Fibroblast of pulmonary artery (primary cell): ENCODE measurements at places on chromosomes 6 and 20.
A peak's percentile ranks its signal among the peaks of the same experiment; 100 is the strongest.

DNA sequence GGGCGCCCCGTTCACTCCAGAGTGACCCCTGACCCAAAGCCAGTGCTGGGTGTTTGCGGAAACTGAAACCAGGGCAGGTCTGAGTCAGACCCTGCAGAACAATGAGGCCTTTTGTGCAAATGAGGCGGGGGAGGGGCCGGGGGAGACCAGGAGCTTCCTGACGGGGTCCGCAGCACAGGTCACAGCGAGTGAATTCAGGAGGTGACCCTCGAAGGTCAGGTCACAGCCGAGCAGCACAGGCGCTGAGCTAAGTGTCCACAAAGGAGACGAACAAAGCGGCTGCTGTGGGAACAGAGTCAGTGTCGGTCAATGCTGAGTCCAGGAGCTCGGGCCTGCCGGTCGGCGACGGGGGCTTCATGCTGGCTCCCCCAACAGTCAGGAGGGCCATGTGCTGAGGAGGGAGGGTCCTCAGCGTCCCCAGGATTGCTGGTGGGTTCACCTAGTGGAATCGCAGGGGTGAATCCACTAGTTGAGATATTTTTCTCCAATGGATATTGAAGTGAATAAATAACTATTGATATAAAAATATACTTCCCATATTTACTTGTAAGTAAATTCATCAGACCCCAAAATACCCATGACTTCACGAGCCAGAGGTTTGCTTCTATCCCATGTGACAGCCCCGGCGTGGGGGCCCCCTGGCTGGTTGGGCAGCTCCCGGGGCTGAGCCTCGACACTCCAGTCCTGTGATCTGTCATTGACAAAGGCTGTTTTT lies 188.4 kb upstream of the SULF2 start:
- no peak for DNase-seq

- peak; percentile 52 for DNase-seq
Observed at GRCh38 chr6:142796571-142796970, 148.4 kb downstream of the HIVEP2 start.

GRCh38 chr6:168885751-168886742 lies 367.6 kb downstream of the THBS2 start:
- no peak for DNase-seq

- DNase-seq: no peak
Observed at GRCh38 chr6:117555262-117555849, 47.0 kb downstream of the GOPC start.

GRCh38 chr6:98469141-98469540 lies 365.2 kb upstream of the POU3F2 start:
- DNase-seq: no peak

DNA sequence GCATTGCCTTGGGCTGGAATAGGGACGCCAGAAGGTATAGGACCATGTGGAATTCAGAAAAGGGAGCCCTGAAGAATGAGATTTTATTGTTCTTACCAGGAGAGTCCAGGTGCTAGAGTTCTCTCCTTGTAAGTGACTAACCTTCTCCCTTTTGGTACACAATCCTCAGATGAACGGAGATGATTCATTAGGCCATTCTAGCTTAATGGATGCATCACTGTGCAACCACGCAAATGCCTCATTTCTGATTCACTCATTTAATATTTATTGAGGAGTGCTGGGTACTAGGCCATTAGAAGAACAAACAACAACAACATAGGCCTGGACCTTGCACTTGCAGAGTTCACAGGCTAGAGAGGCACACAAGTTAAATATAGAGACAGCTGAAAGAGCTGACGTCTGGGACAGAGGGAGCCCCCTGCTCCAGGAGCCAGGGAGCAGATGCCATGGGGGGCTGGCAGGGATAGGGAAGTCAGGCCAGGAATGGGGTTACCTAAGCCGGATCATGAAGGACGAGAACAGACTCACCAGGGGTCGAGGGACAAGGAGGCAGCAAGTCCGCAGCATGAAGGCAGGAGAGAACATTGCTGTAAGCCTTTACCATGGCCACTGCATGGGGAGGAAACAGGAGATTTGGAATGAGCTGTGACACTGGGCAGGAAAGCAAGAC lies 179.5 kb upstream of the AKAP12 start:
- DNase-seq: peak; percentile 86

- DNase-seq: peak; percentile 68
Observed at GRCh38 chr6:85390775-85391174, 59.1 kb upstream of the NT5E start.

DNA sequence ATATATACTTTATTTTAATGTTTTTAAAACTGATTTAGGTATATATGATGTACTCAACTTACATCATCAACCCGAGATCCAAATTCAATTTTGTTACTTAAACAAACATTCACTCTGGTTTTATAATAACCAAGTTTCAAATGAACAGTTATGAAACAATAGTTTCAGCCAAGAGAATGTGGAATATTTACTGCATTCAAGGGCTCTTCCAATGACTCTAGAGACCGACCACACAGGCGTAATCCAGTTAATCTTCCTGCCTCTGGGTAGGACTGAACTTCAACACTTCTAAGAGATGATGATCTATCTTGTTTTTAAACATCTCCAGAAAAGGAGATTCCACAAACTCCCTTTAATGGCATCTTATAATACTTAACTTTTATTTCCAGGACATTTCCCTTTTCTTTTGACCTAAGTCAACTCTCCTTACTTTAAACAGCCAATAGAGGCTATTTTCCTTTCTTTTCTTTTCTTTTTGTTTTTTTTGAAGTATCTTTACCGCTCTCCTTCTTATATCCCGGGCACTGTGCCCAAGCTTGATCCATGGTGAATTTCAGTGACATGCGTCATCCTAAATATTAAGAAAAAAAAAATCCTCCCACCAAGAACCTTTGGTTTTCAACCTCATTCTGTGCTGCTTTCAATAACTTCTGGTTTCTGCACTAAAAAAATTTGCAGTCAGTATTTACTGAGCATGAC lies 110.1 kb downstream of the KIF13A start:
- peak; percentile 64 for DNase-seq

DNA sequence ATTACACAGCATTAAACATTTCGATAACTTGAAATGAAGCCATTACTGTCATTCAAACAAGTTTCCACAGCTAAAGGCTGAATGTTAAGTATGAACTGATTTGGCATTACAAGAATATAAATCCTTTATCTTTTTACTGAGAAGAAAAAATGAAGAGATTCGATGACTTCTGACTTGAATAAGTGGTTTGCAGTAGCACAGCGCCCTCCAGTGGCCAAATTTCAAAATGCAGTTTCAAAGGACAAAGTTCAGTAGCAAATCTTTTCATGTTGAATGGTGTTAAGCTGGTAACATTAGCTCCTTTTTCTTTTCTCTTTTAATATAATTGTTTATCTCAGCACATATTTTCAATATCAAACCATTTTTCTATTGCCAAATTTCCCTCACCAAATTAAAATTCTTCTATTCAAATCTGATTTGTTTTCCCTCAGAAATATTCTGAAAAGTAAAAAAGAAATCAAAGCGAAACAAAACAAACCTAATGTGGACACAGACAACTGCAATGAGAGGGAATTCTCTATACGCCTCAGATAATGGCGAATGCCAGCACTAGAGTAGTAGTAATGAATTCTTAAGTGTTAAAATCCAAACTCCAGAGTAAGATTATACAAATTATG lies 145.7 kb downstream of the BTBD9 start:
- peak; percentile 86 for DNase-seq

GRCh38 chr6:158729906-158730540 lies 80.2 kb downstream of the SYTL3 start:
- no peak for DNase-seq

DNA sequence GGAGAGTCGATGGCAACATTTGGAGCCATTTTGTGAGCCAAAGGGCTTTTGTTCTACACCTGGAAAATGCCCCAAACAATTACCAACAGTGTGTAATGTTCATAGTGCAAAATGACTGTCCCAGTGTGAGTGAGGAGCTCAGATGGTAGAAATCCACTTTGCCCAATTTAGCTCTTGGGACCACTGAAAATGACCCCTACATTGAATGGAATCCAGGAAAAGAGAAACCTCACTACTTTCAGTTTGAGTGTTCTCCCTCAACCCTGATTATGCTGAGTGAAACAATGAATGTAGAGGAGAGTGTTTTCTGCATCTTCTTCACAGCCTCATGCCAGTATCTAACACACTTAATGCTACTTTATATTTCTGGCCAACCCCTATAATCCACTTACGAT lies 84.9 kb upstream of the NRN1 start:
- no peak for DNase-seq

DNA sequence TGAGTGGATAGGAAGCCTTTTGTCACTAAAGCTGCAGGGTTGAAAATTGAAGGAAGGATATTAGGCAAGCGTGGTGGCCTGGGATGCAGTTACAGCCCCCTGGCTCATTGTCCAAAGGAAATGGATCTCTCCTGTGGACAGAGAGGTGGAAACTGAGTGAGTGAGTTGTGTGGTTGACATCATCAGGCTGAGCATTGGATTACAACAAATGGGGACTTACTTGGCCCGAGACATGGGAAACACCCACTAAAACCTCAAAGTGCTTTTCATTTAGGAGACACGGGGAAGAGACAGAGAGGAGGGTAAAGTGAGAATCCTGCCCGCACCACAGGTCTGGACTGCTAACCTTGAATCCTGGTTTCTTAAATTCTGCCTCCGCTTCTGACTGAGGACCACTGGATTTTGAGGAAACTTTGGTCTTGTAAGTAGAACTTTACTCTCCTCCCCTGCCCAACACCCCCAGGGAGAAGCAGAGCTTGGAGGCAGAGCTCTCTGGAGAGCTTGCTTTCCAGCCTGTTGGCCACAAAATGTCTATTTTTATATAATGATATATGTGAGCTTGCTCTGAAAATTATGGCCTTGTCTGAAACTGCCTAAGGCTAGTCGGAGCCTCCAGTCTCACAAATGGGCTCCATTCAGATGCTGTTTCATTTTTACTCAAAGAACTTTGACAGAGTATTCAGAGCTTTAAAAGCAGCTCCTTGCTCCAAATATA lies at the start of gene PKIG:
Gene PKIG, plus strand, starts transcription at position 269 of the 715 bp plus-strand sequence. CDS start 31,978 bp downstream, outside the sequence.
- peak; percentile 93 for DNase-seq

DNA sequence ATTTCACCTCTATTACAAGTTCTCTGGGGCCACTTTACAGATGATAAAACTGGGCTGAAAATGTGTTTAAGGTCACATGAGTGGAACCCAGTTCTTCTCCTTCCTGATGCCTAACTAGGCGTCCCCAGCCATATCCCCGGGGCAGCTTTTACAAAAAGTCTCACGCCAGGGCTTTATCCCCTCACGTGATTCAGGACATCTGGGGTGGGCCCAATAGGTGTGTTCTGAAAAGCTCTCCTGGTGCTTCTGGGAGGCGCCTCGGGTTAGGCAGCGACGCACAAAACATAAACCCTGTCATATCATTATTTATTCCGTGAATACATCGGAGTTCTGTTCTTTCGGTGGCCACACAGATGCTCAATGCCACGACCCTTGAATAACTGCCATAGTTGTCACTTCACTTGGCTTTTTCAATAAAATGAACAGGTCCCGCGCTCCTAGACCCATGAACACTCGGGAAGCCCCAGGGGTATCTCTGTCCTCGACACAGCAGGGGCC lies 32.1 kb downstream of the SF3B5 start:
- DNase-seq: no peak

DNA sequence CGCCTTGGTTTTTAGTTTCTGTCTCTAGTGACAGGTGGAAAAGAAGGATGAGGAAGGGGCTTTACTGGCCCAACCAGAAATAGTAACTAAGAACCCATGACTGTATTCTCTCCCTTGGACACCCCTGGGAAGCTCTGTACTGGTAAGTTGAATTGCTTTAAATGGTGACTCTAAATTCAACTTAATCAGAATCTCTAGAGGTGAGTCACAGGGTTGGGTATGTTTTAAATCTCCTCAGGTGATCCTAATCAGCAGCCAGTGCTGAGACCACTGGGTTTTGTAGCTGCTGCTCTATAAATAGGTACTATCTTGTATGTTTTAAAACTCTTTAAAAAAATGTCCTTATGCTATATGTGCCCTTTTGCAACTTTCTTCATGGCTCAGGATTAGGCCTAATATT lies 314.0 kb upstream of the ECI2 start:
- no peak for DNase-seq

GRCh38 chr6:16181439-16182297 lies 52.8 kb downstream of the MYLIP start:
- DNase-seq: no peak
